ENCODE measurements at places on chromosomes 3 and 15.

DNA sequence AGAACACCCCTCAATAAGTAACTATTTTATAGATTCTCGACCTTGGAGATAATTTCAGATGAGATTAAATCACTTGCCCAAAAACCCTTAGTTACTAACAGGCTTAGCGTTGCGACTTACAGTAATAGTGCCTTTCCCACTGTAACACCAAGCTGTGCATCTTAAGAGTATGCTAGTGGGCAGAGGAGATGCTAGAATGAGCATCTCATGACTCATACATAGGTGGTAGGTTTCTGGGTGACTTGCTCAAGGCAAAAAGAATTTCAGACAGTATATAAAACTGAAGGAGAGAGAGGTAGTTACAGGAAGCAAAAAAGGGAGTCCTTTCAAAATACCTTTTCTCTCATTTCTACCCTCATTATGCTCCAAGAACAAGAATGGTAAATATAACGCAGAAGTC is 3.9 kb downstream of the KATNBL1 start:
- DNase-seq = no peak

- DNase-seq = no peak
Measured at GRCh38 chr15:48974882-48975281, 11.2 kb upstream of the SHC4 start.

DNA sequence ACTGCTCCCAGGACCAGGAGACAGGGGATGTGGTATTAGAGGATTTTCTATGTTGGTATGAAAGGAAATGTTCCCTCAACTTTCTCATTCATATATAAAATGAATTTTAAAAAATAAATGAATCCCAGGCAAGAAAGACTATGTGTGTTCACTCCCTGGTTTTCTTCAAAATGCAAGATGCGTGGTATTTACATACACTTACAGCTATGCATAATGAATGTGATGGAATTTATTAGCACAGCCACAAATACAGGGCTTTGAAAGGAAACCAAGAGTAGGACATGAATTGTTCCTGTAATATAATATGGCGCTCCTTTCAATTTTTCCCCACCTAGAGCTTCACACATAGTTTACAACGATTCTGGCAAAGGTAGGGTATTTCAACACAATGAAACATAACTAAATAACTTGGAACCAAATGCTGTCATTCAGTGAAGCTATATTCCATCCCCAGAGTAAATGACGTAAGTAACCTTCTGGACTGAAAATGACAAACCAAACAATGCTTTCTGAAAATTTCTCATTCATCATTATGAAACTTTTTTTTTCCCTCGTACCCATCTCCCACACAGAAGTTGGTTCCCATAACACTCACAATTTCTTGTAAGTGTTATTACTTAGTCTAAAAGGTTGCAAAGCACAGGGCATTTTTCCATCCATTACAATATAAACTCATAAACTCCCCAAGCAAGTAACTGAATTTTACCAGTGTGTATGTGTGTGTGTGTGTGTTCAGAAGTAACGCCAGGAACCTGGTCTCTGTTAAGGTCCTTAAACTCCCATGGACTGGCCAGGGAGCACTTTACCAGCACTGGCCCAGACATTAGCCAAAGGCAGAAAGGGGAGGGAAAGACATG is 41.8 kb downstream of the CBLB start:
- DNase-seq = peak; percentile 18

DNA sequence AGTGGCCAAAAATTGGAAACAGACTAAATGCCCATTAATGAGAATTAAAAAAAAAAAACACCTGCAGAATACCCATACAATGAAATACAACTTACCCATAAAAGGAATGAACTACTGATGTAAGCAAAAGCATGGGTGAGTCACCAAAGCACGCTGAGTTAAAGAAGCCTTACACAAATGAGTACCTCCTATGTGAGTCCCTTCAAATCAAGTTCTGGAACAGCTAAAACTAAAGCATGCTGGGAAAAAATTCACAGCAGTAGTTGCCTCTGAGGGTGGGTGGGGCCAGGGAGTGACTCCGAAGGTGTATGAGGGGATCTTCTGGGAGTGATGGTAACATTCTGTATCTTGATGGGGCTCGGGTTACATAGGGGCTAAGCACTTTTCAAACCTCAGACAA is 11.4 kb downstream of the MYO5C start:
- DNase-seq = peak; percentile 45

DNA sequence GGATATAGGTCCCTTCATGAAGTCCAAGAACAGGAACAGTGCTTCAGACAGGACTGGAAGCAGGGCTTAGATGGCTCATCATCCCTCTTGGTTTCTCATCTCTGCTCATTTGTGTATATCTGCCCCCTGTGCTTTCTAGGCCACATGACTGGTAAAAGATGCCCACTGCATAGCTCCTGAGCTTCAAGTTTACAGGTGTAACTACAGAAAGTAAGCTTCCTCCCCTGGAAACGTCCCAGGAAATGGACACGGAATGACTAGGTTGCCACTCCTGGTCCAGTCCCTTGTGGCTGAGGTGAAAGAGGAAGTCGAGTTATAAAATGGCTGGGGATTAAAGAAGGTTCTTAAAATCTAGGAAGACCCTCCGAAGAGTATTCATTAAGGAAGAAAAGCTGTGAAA is 32.5 kb downstream of the MYO5A start:
- no peak for DNase-seq

DNA sequence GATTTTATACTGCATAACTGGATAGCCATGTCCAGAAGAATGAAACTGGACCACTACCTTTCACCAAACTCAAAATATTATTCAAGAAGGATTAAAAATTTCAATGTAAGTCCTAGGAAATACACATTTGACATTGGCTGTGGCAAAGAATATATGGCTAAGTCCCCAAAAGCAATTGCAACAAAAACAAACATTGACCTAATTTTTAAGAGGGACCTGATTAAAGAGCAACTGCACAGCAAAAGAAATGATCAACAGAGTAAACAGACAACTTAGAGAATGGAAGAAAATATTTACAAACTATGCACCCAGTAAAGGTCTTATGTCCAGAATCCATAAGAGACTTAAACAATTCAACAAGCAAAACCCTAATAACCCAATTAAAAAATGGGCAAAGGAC is 1313.0 kb upstream of the GBE1 start:
- DNase-seq = no peak

GRCh38 chr15:56099311-56099710 is 105.9 kb upstream of the NEDD4 start:
- DNase-seq = no peak

GRCh38 chr3:45555086-45555591 is 39.4 kb upstream of the LIMD1 start:
- DNase-seq = no peak

DNA sequence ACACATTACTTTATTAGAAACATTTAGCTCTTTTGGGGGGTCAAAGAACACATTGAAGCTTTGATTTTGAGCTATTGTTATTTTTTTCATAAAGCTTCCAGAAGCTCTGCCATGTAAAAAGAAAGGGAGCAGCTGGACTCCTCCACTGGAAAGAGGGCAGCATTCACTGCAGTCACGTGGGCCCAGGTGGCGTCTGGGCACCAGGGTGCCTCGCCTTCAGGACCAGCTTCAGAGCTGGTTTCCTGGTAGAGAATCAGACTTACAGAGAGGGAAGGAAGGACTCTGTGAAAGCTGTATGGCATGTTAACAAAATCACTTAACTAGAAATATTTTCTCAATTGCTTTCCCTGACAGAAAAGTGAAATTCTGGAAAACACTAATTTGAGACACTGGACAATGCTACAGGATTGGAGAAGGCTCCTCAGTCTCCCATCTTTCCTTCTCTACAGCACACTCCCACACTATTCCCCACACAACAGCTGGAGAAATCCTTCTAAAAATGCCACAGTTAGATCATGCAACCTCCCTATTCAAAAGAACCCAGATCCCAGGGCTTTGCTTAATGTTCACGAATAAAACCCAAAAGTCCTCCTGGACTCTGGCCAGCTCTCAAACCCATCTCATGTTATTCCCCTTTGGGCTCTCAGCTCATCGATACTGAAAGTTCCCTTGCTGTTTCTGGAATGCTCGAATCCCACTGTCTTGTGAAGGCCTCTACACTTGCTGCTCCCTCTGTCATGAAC is 83.2 kb downstream of the NFKBIZ start:
- no peak for DNase-seq

- DNase-seq = no peak
Measured at GRCh38 chr15:95446854-95447253, 883.6 kb upstream of the NR2F2 start.

- no peak for DNase-seq
Measured at GRCh38 chr3:52367891-52368880, 52.1 kb downstream of the DNAH1 start.

- no peak for DNase-seq
Measured at GRCh38 chr3:134342259-134342658, 32.0 kb downstream of the AMOTL2 start.

- DNase-seq = no peak
Measured at GRCh38 chr15:77798151-77798835, 165.6 kb upstream of the LINGO1 start.

DNA sequence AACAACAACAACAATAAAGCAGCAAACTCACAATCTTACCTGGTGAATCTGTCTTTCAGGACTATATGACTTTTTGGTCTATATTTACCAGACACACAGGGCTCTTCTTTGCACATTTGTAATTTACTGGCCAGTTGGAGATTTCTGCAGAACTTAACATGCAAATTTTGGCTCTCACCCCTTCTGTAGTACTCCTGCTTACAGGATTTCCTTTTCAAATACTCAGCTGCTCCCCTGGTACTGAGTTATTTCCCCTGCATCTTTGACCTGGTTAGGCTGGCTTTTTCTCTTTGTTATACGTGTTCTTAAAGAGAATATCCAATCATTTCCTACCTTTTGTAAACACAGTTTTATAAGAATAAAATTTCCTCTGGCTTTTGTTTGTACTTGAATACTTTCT is 228.0 kb downstream of the MBNL1 start:
- no peak for DNase-seq

- no peak for DNase-seq
Measured at GRCh38 chr15:69402816-69403215, 11.3 kb upstream of the KIF23 start.

DNA sequence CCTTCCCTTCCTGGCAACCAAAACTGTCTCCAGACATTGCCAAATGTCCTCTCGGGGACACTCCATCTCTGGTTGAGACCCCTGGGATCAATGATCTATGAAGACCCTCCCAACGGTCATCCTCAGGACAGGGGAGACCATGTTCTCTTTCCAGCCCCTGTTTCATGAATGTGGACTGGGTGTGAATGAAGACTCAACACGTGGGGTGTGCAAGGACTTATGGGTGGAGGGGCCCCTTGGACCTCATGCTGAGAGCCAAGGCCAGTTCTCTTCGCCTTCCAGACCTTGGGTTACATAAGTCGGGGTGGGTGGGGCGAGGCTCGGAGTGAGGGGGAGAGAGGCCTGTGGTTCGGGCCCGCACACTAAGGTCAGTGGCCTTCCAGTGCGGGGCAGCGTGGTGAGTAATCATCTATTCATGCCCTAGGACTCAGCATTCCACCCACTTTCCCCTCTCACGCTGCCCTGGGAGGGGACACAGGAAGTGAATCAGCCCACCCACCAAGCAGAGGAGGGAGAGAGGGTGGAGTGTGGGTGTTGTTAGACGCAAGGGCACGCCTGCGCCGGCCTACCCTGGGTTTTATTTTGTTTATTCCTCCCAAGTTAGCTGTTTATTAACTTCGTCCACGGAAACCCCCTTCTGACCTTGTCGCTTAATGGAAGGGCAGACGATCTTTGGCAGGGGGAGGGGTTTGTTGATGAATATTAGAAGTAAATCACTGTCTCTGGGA is 6.7 kb downstream of the PAQR5 start:
- no peak for DNase-seq

DNA sequence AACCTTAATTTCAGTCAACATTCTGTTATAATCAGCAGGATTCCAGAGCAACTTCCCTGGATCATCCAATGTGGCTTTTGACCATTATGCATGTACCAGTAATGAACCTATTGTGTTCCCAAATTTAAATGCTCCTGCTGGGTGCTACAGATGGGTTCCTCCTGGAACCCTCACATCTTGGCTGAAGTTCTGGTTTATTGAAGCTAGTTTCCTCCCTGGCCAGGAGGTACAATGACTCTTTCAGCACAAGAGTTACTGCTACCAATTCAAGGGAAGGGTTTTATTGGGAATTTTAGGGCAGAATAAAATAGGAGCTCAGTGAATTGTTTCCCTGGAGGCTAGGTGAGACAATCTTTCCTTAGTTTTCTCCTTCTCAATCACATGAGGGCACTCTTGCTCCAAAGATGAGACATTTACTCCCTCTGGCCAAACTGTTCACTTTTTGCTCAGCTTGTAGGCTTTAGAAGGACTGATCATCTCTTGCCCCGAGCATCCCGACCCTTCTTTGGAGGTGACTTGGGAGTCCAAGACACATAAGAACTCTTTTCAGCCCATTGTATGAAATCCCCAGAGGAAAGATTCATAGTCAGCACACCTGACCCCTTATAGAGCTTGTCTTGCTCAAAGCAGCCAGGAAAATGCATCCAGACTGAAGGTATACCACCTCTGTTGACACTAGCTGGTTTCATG is 8.8 kb upstream of the NPHP3 start:
- no peak for DNase-seq

GRCh38 chr15:63135804-63136203 is 14.1 kb downstream of the LACTB start:
- no peak for DNase-seq

Data from activated CD4-positive, alpha-beta memory T cell treated with anti-CD3 and anti-CD28 coated beads for 36 hours (primary cell).